ENCODE measurements at places on chromosomes 11 and 22. TPM values are rescaled to one million over a fixed set of nuclear protein-coding genes. Genes with fewer than 3 reads are reported as not detected.

SMIM38 gene
- not detected for total RNA-seq

DNA sequence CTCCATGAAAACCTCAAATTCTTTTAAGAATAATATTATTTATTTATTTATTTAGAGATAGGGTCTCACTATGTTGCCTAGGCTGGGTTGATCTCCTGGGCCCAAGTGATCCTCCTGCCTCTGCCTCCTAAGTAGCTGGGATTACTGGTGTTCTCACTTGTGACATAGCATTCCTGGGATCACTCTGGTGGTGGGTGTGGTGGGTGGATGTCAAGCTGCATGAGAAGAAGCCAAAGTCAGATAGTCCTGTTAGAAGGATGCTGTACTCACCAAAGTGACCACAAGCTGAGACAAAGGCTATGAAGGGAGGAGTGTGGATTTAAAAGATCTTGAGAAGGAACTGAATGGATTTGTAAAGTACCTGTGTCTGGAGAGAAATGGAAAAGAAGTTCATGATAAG lies 87.9 kb upstream of the SPON1 start:
- DNase-seq, result no peak

OR8H1 gene
- not detected for total RNA-seq

GRCh38 chr11:110072930-110073329 lies 20.3 kb upstream of the ZC3H12C start:
- no peak for DNase-seq

ATP5MG gene
- 53.5 TPM for total RNA-seq

- no peak for DNase-seq
These were observed 45.3 kb downstream of the PHF21A start for GRCh38 chr11:46075928-46076327.

GRCh38 chr11:37907436-37908218 lies 1309.6 kb upstream of the RAG2 start:
- no peak for DNase-seq

LDHAL6A gene
- not detected for total RNA-seq

- DNase-seq, result no peak
These were observed 31.6 kb downstream of the RPS6KA4 start for GRCh38 chr11:64390558-64390957.

KRTAP5-1 gene
- total RNA-seq, result not detected

LRRC32 gene
- total RNA-seq, result 177 TPM

DNA sequence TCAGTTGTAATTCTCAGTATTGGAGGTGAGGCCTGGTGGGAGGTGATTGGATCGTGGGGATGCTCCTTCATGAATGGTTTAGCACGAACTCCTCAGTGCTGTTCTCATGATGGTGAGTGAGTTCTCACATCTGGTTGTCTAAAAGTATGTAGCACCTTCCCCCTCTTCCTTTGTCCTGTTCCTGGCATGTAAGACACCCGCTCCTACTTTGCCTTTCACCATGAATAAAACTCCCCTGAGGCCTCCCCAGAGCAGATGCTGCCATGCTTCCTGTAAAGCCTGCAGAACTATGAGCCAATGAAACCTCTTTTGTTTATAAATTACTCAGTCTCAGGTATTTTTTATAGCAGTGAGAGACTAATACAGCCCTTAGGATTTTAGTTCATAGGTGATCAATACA lies 191.5 kb downstream of the MAML2 start:
- DNase-seq, result no peak

DNA sequence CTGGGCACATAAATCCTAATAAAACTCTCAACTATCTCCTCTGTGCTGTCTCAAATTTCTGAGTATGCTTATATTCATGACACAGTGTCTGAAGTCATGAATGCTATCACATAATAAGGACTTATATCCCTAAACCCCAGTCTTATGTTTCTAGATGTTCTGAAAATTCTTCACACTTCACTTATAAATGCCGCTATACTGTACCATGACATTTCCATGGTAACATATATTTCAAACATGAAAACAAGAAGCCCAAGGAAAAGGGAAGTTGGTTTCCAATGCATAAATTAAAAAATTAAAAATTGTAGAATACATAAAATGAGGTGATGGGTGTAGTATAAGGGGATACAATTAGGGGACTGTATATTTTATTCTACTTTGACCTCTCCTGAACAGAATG lies 11.7 kb downstream of the GVQW3 start:
- DNase-seq, result no peak

DNA sequence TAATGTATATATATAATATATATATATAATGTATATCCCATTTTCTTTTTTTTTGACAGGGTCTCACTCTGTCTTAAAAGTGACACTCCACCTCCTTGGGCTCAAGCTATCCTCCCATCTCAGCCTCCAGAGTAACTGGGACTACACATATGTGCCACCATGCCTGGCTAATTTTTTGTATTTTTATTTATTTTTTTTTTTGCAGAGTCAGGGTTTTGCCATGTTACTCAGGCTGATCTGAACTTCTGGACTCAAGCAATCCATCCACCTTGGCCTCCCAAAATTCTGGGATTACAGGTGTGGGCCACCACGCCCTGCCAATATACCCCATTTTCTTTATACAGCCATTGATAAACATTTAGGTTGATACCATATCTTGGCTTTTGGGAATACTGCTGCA lies 33.9 kb upstream of the SLC22A24 start:
- DNase-seq, result no peak

GRCh38 chr11:83583757-83584366 lies 297.7 kb upstream of the CCDC90B start:
- no peak for DNase-seq

GRCh38 chr11:26676641-26677040 lies 45.2 kb downstream of the SLC5A12 start:
- DNase-seq, result no peak

DNA sequence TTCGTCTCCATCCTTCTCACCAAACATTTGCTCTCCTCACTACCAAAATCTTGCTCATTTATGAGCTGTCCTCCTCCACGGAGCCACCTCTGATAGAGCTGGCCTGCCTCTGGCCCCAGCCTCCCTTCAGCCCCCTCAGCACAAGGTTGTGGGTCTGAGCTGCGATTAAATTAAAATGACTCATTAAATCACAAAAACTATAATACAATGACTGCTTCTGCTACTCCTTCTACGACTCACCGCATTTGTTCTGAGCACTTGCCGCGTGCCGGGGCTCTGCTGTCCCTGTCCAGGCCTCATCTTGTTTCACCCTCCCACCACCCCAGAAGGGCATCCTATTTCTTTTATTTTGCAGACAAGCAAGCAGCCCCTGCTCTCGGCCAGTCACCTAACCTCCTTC lies 49.2 kb upstream of the TIMP3 start:
- no peak for DNase-seq

DNA sequence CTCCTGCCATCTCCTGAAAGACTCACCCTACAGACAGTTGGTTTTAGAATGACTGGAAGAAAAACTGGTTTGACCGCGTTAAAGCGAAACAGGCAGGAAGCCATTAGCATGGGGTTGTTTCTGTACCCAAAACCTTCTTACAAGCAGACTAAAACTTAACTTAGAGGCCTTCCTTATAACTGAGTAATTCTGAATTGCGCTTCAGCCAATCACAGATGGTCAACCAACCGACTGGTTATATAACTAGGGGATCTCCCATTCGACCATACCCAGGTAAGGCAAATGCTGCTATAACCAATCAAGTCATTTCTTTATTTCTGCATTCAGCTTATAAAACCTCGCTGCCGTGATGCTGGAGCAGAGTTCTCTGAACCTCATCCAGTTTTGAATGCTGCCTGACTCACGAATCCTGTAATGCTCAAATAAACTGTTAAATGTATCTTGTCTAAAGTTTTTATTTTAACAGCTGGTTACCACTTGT lies 87.8 kb upstream of the DRD2 start:
- DNase-seq, result no peak

DNA sequence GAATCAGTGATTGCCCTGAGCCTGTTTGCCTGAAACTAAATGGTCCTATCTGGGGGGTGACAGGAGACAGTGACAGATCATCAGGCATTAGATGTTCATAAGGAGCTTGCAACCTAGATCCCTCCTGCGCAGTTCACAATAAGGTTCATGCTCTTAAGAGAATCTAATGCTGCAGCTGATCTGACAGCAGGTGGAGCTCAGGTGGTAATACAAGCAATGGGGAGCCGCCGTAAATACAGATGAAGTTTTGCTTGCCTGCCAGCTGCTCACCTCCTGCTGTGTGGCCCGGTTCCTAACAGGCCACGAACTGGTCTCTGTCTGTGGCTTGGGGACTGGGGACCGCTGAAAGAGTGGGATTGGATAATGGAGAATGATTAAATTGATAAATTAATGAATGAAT lies 14.0 kb downstream of the NOX4 start:
- DNase-seq, result no peak

MGAT3 gene
- total RNA-seq, result 0.05 TPM

GRCh38 chr22:40240160-40240559 lies 62.4 kb downstream of the TNRC6B start:
- no peak for DNase-seq

FAM227A gene
- total RNA-seq, result 1.9 TPM

CCDC116 gene
- total RNA-seq, result 0.35 TPM

NOX4 gene
- total RNA-seq, result 37.7 TPM

MPEG1 gene
- not detected for total RNA-seq

TKFC gene
- 29.3 TPM for total RNA-seq

DNA sequence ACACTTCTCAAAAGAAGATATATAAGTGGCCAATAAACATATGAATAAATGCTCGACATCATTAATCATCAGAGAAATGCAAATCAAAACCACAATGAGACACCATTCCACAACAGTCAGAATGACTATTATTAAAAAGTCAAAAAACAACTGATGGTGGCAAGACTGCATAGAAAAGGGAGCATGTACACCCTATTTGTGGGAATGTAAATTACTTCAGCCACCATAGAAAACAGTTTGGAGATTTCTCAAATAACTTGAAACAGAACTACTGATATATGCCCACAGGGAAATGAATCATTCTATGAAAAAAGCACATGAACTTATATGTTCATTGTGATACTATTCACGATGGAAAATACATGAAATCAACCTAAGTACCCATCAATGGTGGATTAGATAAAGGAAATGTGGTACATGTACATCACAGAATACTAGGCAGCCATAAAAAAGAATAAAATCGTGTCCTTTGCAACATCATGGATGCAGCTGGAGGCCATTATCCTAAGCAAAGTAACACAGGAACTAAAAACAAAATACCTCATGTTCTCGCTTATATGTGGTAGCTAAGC lies 42.4 kb downstream of the GLYATL2 start:
- no peak for DNase-seq

CCDC83 gene
- not detected for total RNA-seq

DNA sequence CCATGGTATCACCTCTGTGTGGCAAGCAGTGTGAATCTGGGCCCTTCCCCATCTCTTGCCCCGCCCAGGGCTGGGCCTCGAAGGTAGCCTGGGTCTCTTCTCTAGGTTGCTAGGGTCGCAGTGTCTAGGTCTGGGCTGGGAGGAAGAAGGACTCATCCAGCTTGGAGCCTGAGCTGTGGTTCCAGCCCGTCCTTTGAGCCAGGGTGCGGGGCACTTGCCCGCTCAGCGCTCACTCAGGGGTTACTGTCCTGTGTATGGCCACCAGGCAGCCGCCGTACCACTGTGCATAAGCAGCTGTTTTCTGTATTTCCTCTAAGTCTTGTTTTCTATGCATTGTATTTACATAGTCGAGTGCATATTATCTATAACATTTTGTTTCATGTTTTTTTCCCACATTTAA lies 160.9 kb downstream of the TBC1D22A start:
- DNase-seq, result no peak

GGTLC3 gene
- not detected for total RNA-seq

CYP2D6 gene
- not detected for total RNA-seq

DNA sequence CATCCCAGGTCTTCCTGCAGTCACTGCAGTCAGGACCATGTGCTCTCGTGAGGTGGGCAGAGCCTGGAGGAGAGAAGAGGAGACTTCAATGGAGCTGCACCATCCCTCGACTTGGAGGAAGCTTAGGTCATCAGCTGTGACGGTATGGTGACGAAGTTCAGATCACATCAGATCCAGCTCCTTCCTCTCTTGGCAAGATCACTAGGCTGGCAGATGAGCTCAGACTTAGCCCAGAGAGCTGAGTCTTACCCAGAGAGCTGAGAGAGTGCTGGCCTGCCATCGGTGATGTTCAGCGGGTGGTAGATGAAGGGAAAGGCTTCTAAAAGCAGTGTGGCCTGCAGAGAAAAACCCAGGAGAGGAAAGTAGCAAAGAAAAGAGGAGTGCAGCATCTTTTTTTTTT lies 1.8 kb upstream of the SLC15A3 start:
- DNase-seq, result no peak

DNA sequence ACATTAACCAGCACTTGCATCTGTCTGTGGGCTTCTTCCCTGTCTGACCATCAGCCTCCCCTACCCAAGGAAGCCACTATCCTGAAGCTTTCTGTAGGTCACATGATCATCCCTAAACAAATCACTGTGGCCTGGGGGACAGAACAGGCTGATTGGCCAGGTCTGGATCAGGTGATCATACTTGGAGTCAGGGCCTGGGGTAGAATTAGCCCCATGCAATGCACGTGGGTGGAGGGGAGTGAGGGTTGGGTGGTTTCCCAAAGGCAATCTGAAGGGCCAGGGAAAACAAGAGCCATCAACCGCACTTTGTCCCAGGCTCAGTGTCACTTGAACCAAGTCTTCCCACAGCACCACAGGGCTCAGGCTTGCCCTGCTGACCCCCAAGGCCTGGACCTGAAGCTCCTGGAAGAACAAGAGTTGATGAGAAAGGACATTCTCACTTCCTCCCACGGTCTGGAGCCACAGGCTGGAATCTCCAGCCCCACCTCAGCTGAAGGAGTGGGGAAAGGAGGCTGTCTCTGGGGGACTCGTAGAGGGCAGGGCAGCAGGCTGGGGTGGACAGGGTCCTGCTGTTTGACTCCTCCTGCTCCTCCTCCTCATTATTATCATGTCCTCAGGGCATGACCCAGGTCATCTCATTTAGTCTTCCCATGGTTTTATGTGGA lies 31.5 kb upstream of the TSPAN18 start:
- DNase-seq, result no peak

GRCh38 chr22:19289475-19290161 lies 1.9 kb downstream of the CLTCL1 start:
- DNase-seq, result no peak

ROBO4 gene
- total RNA-seq, result 605 TPM

MUC2 gene
- not detected for total RNA-seq

ZNF215 gene
- 3.7 TPM for total RNA-seq

DNA sequence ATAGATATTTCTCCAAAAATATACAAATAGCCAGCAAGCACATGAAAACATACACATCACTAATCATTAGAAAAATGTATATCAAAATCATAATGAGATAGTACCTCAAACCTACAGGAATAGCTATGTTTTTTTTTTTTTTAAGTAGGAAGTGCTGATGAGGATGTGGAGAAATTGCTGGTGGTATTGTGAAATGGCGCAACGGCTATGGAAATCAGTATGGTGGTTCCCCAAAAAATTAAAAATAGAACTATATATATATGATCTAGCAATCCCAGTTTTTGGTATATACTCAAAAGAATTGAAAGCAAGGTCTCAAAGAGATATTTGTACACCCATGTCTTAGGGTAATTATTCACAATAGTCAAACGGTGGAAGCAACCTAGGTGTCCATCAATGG lies 46.0 kb upstream of the HIPK3 start:
- no peak for DNase-seq

RIBC2 gene
- total RNA-seq, result not detected

RGL4 gene
- total RNA-seq, result not detected

Measured in glomerular endothelial cell (primary cell).